ENCODE measurements at places on chromosomes 7 and 10.

- no peak for DNase-seq
These were observed 44.8 kb upstream of the BAMBI start for GRCh38 chr10:28632584-28632945.

- DNase-seq = peak; percentile 90
These were observed 249.7 kb downstream of the ELMO1 start for GRCh38 chr7:37198906-37199485.

- DNase-seq = peak; percentile 52
These were observed 24.7 kb upstream of the FEZF1 start for GRCh38 chr7:122329145-122329802.

GRCh38 chr7:7452652-7453051 lies 83.0 kb downstream of the COL28A1 start:
- DNase-seq = no peak

DNA sequence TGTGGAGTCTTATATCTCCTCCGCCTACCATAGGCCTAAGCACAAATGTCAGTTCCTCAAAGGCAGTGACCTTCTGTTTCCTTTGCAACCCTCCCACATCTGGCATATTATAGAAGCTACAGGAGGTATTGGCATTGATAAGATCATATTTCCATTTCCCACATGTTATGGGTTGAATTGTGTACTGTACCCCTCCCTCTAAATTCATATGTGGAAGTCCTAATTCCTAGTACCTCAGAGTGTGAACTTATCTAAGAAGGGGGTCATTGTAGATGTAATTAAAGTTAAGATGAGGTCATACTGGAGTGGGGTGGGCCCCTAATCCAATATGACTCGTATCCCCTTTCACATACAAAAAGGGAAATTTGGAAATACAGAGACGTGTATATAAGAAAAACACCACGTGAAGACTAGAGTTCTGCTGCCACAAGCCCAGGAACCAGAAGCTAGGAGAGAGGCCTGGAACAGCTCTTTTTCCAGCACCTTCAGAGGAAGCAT lies 6.1 kb upstream of the LAMB4 start:
- DNase-seq = peak; percentile 21

DNA sequence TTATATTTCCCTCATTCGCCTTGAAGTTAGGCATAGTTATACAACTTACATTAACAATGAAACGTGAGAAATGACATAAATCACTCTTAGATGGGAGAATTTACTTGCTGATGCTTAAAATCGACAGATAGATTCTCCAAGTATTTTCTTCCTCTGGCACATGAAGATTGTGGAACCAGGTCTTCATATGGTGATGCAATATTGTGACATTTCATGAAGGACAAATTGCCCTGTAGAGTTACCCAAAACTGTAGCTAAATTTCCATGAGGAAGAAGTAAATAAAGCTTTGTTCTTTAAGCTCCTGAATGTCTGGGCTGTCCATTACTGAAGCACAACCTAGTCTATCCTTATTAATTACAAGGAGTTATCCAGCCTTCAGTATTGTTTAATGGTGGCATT lies 353.1 kb downstream of the THSD7A start:
- DNase-seq = no peak

DNA sequence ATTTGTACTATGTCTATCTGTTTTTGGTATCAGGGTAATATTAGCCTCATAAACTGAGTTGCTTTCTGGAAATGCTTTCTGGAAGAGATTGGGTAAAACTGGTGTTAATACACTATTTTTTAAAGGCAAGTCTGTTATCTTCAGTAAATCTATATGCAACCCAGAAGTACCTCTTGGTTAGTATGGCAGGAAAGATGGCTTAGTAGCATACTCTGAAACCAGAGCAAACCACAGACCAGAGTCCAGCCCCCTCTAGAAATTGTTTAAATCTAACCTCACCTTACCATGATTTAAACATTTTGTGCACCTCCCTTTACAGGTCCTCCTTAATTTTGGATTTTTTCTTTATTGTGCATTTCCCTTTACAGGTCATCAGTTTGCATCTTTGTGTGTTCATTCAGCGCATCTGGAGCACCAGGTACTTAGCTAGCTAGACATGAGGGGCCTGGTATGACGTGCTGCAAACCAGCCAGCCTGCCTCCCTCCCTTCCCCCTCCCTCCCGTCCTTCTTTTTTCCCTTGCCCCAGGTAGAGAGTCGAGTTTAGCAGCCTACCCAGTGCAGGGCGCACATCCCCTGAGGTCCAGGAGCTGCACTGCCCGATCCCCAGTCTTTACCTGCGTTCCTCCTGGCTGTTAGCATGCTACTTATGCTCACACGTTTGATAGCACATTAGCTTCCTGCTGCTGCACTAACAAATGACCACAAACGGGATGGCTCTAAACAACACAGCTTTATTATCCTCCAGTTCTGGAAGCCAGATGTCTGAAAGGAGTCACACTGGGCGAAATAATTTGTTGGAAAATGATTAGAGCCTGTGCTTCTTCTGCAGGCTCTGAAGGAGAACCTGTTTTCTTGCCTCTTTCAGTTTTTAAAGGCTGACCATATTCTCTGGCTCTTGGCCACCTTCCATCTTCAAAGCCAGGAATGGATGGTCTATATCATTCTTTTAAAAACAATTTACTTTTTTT lies 299.9 kb upstream of the HABP2 start:
- peak; percentile 1 for DNase-seq

DNA sequence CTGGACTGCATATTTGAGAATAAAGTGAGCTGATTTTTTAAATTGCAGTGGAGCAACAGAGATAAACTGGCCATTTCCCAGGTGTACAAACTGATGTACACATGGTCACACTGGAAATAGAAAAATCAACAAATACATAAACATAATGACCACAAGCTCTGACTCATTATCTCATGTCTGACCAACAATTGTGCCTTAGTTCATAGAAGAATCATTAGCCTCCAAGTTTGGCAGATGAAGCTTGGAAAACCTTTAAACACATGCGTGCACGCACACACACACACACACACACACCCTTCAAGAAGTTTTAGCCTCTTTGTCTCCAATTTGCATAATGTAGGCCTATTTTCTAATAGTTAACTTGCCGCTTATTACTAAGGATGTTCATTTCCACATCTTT lies 308.9 kb upstream of the POM121L12 start:
- no peak for DNase-seq

- peak; percentile 96 for DNase-seq
These were observed at the start of gene EDRF1 for GRCh38 chr10:125719173-125720001. EDRF1 (plus strand) TSS chr10:125719709; CDS start chr10:125719808, 99 bp downstream.

GRCh38 chr10:133384071-133384470 lies 5.0 kb downstream of the PAOX start:
- no peak for DNase-seq

GRCh38 chr7:12127455-12127854 lies 83.6 kb upstream of the TMEM106B start:
- no peak for DNase-seq

DNA sequence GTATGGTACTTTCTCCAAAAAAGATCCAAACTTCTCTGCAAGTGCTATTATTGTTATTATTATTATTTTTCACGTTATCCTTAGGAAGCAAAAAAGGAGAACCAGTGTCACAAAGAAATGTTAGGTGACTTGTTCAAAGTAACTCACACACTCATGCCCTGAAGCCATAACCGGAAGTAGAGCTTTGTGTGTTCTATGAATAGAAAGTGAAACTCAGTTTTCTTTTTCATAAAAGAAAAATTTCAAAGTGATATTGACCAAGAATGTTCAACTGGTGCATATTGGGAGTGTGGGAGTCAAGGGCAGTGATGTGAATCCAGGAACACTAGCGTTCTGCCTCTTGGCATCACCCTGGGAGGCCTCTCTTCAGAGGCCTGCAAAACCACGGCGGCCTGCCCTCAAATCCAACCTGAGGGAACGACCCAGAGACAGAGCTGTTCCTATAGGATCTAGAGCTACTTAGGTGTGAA lies 106.1 kb downstream of the PRKCQ start:
- DNase-seq = no peak

GRCh38 chr7:20330928-20331909 lies 519 bp downstream of the ITGB8 start:
- peak; percentile 89 for DNase-seq

DNA sequence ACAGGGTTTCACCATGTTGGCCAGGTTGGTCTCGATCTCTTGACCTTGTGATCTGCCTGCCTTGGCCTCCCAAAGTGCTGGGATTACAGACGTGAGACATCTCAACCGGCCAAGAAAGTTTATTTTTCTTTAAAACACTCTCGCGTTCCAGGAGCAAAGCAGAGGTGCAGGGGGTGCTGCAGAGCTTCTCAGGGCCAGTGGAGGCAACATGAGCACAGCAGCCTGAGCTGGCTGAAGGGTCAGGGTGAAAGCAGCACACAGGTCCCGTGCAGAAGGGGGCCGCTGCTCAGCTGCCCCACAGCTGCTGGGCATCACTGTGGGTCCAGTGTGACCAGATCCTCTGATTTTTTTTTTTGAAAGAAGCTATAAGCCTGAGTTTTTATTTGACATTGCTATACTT lies 46.1 kb downstream of the EPHB4 start:
- DNase-seq = peak; percentile 10

DNA sequence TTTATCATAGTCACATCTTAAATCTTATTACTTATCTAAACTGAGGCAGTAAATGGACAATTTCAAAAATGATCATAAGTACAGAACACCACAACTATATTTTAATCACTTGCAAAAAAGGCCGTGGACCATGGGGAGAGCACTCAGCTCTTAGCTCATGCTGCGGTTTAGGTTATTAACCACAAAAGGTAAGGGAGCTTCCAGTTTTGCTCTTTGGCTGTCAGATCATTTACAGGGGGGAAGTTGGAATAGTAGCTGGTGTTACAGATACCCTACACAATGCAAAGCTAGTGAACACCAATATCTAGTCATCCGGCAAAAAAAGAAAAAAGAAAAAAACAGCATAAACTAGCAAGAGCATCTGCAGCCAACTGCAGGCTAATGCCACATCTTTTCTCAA lies 147.0 kb downstream of the BBS9 start:
- no peak for DNase-seq

DNA sequence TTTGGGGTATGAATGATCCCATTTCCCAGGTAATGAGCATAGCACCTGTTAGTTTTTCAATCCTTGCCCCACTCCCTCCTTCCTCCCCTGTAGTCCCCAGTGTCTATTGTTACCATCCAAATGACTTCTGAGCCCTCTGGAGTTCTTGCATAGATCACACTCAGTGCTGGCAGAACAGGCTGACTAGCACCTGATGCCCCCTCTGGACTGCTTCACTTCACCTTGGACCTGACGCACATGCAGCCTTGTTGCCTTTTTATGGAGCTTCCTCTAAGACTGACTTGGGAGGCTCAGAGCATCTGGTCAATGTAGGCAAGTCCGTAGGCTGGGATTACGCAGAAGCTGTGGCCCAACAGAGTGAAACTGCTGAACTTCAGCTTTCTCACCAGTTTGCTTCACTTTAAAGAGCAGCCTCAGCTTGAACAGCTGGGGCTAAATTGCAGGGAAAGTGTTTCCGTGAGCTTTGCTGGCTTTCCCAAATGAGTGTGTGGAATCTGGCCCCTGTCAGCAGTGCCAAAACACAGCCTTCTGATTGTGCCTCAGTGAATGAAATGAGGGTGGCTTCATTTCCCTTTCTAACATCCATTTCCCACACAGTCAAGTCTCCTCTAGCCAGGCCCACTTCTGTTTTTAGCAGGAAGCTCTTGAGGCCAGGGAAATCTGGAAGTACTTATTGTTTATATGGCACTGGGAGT lies 48.5 kb downstream of the NXPH1 start:
- peak; percentile 31 for DNase-seq

- DNase-seq = no peak
These were observed 28.4 kb downstream of the ZNF33A start for GRCh38 chr10:38038932-38039245.

DNA sequence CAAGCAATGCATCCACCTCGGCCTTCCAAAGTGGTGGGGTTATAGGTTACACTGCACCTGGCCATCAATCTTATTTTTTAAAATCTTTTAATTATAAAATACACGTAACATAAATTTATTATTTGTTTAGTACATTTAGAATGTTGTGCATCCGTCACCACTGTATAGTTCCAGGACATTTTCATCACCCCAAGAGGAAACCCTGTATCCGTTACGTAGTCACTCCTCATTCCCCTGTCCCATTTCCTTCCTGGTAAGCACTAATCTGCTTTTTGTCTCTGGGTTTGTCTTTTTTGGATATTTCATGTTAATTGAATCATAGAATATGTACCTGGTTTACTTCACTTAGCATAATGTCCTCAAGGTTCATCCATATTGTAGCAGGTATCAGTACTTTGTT lies 51.2 kb downstream of the MAPK8 start:
- no peak for DNase-seq

GRCh38 chr7:155729847-155730246 lies 82.4 kb downstream of the SHH start:
- peak; percentile 14 for DNase-seq

DNA sequence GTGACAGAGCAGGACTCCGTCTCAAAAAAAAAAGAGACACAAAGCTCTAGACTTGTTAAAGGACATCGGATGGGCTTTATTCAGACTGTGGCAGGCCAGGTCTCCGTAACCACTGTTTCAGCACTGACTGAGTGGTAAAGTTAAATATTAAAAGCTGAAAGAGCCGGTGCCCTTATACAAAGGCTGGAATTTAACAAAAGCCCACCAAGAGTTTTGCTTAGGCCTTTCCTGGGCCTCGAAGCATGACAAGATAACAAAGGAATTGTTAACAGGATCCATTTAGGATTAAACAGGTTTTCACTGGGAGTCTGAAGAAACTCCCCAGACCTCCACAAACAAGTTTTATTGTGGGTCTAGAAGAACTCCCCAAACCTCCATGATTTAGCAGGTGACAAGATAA lies 727.8 kb downstream of the TYW1 start:
- DNase-seq = no peak

GRCh38 chr7:87105401-87105800 lies 45.9 kb upstream of the ELAPOR2 start:
- DNase-seq = no peak

GRCh38 chr7:20032741-20033140 lies 184.4 kb downstream of the MACC1 start:
- DNase-seq = no peak

GRCh38 chr7:157010588-157011332 lies at the start of gene MNX1:
MNX1 (minus strand) TSS chr7:157010663; CDS start chr7:157010350, 313 bp downstream.
- peak; percentile 98 for DNase-seq

GRCh38 chr10:23408330-23408976 lies 30.4 kb upstream of the OTUD1 start:
- DNase-seq = no peak

DNA sequence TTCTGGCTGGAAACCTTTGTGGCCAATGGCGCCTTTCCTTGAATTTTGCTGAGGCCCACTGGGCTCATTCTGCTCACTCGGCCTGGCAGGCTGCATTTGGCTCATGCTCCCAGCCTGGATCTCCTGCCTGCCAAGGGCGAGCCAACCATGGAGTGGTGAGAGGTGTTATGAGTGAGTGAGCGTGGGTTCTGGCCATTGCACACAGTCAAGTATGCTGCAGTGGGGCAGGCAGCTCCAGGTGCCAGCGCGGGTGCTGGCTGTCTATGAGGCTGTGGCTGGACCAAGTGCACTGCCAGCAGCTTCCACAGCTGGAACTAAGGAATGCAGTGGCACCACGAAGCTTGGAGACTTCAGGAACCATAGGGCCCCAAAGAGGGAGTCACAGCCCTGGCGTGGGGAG lies 42.2 kb upstream of the TUBB8 start:
- DNase-seq = no peak

Data from NCI-H69 (cell line).